ENCODE measurements at places on chromosomes 6 and 20. TPM values are rescaled to one million over a fixed set of nuclear protein-coding genes. Genes with fewer than 3 reads are reported as not detected.

TSBP1 gene
- total RNA-seq = not detected

CAP2 gene
- total RNA-seq = 3.2 TPM

BTN1A1 gene
- total RNA-seq = not detected

SUMO4 gene
- total RNA-seq = 0.70 TPM

PAK5 gene
- not detected for total RNA-seq

CLVS2 gene
- not detected for total RNA-seq

TINAG gene
- total RNA-seq = not detected

SLC17A3 gene
- total RNA-seq = not detected

ABHD16B gene
- total RNA-seq = not detected

OXT gene
- total RNA-seq = not detected

FAM162B gene
- total RNA-seq = 0.30 TPM

NOTCH4 gene
- 0.82 TPM for total RNA-seq

STMND1 gene
- not detected for total RNA-seq

ANGPT4 gene
- not detected for total RNA-seq

DACT2 gene
- 0.82 TPM for total RNA-seq

SNAP91 gene
- under 0.01 TPM for total RNA-seq

FUT9 gene
- total RNA-seq = not detected

RFX6 gene
- total RNA-seq = not detected

OTOR gene
- not detected for total RNA-seq

EDN3 gene
- total RNA-seq = not detected

NFKBIE gene
- 1.5 TPM for total RNA-seq

NPBWR2 gene
- not detected for total RNA-seq

SPINT3 gene
- total RNA-seq = not detected

HRH3 gene
- not detected for total RNA-seq

ARFGEF3 gene
- under 0.01 TPM for total RNA-seq

PPT2 gene
- total RNA-seq = 16.5 TPM

NFATC2 gene
- total RNA-seq = 0.60 TPM

APOM gene
- total RNA-seq = 1.5 TPM

CCN6 gene
- total RNA-seq = not detected

SPTLC3 gene
- total RNA-seq = 0.98 TPM

CYP21A2 gene
- total RNA-seq = not detected

LY6G6C gene
- not detected for total RNA-seq

ZSCAN12 gene
- total RNA-seq = 3.8 TPM

RBPJL gene
- not detected for total RNA-seq

HLA-DOA gene
- under 0.01 TPM for total RNA-seq

SMIM8 gene
- 4.1 TPM for total RNA-seq

PREX1 gene
- 18.7 TPM for total RNA-seq
